ENCODE measurements at places on chromosomes 3 and 15. TPM values are rescaled to one million over a fixed set of nuclear protein-coding genes. Genes with fewer than 3 reads are reported as not detected.

DNA sequence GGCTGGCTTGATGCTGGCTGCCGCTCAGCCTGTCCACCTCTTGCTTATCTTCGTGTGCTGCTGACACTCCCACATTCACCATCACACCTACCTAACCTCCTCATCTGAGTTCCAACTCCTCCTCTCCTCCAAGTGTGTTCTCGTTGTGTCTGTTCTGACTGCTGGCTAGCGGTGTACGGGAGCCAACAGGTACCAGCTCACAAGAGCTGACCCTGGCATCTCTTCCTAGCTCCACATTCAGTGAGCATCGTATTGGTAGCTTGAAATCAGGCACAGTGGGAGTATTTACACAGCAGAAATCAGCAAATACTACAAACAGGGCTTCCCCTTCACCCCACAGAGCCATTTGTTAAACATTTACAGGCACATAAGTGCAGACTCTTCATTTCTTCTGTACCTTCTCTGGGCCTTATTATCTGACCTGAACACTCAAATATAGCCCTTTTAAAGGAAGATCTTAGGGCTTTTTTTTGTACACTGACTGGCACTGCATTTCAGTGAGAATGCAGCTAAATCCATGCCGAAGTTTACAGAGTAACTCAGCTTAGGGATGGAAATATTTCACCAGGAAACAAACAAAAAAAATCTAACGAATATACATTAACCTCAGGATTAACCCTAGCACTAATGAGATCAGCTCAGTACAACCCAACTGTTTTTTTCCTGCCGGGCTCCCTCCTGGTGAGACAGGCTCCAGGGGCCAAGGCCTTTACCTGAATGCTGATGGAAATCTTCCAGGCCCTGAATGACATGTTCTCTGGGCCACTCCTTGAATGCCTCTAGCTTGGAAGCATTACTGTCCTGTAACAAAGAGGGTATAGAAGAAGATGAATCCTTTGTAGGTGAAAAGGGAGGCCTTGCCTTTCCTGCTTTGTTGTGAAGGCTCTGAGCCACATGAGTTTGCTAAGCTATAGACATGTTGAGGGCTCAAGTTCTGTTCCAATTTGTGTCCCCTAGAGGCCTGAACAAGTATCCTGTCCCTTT lies 150.5 kb upstream of the LPP start:
- no peak for DNase-seq

- DNase-seq = no peak
Measured at GRCh38 chr3:107939691-107940442, 151.0 kb downstream of the CD47 start.

GRCh38 chr3:115699706-115700105 lies 76.4 kb downstream of the GAP43 start:
- DNase-seq = no peak

- DNase-seq = no peak
Measured at GRCh38 chr3:194685065-194685717, 492 bp upstream of the FAM43A start.

- no peak for DNase-seq
Measured at GRCh38 chr15:41862515-41863116, 24.0 kb downstream of the PLA2G4B start.

- DNase-seq = no peak
Measured at GRCh38 chr15:50067254-50067653, 51.8 kb downstream of the ATP8B4 start.

DNA sequence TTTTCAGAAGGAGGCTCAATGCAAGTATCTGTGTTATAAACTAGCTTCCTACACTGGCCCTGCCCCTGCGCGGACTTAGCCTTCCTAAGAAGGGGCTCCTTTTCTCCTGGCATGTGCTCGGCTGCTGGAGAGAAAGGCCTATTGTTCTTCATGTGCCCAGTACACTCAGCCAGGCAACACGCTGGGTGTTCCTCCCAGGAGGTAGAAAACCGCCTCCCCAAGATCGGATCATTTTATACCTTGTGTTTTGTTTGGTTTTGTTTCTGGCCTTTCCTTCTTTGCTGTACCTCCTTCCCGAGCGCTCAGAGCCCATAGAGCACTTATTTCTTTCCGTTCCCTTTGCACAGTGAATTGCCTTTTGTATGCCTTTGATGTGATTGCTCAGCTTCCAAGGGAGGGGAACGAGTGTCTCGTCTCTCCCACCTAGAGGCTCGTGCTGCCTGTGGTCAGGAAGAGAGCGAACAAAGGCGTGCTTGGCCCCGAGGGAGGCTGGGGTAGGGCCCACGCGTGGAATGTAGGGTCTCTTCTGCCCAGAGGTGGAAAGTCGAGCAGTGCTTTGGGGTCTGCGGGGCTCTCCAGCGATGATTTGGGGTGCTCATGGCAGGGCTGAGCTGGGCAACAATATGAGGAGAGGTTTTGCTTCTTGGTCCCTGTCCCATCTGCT lies 30.0 kb downstream of the CCNL1 start:
- no peak for DNase-seq

- no peak for DNase-seq
Measured at GRCh38 chr3:107045791-107046190, 331.4 kb upstream of the CCDC54 start.

GRCh38 chr3:4904811-4905695 lies 74.2 kb upstream of the BHLHE40 start:
- DNase-seq = no peak

- no peak for DNase-seq
Measured at GRCh38 chr3:38226273-38226672, 39.3 kb upstream of the SLC22A13 start.

GRCh38 chr3:53672981-53673380 lies 173.2 kb downstream of the CHDH start:
- no peak for DNase-seq

GRCh38 chr3:42489116-42489936 lies 13.1 kb upstream of the VIPR1 start:
- DNase-seq = no peak

- DNase-seq = no peak
Measured at GRCh38 chr3:134487406-134487805, 1.5 kb downstream of the CEP63 start.

- DNase-seq = no peak
Measured at GRCh38 chr3:12662593-12663400, 1.1 kb downstream of the RAF1 start.

DNA sequence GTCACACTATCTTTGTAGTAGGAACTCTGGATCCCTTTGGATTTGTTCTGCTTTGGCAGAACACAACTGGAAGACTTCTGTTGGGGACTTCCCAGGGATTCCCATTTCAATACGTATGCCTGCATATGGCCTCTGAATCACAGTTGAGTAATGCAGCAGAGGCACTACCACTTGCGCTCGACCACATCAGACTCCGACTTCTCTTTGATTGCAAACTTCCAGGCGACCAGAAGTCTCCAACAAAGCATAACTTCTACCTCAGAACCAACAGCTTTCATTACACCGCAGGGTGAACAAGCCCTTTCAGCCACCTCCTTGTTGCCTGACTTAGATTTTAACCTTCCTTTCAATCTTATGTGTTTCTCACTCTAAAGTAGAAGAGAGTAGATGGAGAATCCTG lies 924.4 kb downstream of the IGSF11 start:
- DNase-seq = no peak

- DNase-seq = no peak
Measured at GRCh38 chr15:62896969-62897486, 145.5 kb upstream of the TPM1 start.

DNA sequence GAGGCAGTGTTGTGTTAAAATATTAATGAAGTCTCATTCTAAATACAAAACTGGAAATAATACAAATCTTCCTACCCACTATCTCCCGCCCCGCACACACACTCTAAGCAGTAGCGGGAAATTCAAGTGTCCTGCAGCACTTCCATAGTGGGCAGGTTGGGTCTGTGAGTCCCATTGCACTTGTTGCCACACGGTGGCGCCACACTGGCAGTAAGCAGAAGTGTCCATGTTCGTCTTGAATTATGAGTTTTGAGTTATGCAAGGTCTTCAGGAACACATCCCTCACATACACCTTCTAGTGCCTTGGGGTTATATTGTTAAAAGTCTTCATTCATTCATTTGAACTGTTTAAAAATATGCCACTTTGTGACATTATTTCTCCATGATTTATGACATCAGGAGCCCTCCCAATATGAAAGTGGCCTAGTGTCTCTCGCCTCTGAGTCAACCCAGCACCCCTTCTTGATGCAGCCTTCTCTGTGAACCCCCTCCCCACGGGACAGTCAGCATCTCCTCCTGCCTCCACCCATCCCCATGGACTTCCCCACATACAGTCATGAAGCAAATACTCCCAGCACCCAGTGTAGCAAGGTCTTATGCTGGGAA lies 17.6 kb upstream of the CCDC174 start:
- DNase-seq = no peak

Gene DISP2
- 0.51 TPM for polyA plus RNA-seq

Gene CCR2
- polyA plus RNA-seq = 2.1 TPM

Gene CLDN18
- 0.71 TPM for polyA plus RNA-seq

Gene CCDC71
- 25.8 TPM for polyA plus RNA-seq

Gene SHF
- 13.0 TPM for polyA plus RNA-seq

Gene CFAP100
- polyA plus RNA-seq = 1.1 TPM
